ENCODE measurements at places on chromosomes 2 and 18. TPM values are rescaled to one million over a fixed set of nuclear protein-coding genes. Genes with fewer than 3 reads are reported as not detected.

DNA sequence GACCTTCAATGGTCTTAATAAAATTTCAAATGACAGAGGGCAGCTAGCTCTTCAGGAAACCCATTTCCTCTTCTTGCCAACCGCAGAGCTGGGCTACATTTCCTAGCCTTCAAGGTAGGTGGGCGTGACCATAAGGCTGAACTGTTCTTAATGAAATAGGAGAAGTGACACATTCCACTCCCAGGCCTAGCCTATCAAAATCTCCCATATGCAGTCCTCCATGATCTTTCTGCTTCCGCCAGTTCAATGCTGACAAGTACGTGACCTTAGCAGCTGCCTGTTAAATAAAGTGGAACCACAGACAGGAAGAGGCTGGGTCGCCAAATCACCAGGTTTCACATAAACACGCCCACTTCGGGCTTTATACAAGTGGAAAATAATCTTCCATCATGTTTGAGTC is 13.2 kb downstream of the SERPINE2 start:
- DNase-seq, result no peak

DNA sequence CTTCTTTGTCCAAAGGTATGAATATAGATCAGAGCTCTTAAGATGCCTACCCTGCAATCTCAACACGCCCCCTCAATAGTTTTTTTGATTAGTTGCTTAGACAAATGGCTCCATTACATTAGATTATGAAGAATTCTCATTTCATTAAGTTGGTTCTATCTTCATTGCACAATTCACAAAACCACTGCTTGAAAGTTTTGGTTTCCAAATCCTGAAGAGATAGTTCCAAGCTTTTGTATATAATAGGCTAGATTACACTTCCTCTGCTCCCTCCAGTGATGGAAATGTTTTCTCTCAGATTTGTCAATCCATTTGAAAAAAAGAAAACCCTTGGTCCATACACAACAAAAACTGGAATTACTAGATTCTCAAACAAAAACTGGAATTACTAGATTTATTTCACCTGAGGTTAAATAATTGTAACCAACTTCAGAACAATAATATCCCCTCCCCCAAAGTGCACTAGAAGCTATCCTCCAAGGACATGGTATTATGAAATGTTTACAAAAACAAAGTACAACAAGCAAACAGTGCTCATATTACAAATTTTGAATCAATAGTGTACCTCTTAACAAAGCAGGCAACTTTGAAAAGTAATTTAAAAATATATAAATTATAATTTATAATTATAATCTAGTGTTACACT is 6.8 kb upstream of the TLK1 start:
- no peak for DNase-seq

DNA sequence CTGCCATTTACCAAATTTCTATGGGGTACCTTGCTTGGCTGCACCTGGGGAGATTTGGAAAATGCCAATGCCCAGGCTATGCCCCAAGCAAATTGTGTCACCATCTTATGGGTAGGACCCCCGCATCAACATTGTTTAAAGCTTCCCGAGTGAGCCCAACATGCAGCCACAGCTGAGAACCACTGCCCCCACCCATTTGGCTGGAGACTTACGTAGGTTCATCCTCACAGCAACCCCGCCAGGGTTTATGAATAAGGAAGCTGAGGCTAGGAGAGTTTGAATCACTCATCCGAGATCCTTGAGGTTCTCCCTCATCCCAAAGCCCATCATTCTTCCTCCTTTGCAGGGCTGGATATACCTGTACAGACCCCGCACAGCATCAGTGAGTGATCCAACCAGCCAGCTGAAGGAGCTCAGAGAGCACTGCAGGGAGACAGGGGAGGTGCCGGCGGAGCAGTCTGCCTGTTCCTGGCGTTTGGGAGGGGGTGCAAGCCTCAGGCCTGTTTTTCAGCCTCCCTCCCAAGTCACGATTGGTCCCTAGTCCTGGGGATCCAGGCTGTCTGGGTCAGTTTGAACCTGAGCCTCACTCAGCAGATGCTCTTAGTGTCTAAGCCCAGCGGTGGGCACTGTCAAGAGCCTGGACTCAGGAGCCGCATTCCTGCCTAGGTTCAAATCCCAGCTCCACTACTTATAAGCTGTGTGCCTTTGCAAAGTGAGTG is 164.9 kb downstream of the SMAD7 start:
- DNase-seq, result no peak

DNA sequence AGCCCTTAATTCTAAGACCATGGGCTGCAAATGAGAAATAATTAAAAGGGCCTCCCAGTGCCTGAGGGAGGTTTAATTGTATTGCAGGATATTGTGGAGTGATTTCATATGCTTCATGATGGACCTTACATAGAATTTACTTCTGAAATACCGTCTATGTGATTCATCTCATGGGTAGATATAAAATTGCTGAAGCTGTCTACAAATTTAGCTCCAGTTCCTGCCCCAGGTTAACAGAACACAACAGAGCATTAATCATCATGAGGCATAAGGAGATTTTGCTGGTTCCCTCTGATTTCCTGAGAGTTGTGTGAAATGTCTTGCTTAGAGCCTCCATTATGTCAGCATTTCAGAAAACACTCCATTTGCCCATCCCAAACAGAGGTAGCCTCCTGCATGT is 770 bp downstream of the UPP2 start:
- DNase-seq, result no peak

DNA sequence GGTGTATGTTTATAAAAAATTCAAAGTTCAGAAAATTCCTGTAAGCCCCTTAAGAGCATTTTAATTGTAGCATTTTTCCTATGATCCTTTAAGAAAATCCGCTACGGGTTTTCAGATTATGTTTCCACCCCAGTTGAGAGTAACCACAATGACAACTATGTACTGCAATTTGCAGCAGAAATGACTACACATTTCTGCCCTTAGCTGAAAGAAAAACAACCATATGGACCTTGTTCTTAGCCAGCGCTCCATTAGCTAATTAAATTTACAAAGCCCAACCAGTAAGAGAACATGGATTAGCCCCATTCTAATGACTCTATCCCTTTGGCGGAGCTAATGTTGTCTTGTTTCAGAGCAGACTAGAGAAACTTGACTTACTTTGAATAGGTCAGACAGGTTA is 247.6 kb downstream of the SLC8A1 start:
- DNase-seq, result no peak

GRCh38 chr18:3722649-3723433 is 272.9 kb downstream of the TGIF1 start:
- DNase-seq, result no peak

DNA sequence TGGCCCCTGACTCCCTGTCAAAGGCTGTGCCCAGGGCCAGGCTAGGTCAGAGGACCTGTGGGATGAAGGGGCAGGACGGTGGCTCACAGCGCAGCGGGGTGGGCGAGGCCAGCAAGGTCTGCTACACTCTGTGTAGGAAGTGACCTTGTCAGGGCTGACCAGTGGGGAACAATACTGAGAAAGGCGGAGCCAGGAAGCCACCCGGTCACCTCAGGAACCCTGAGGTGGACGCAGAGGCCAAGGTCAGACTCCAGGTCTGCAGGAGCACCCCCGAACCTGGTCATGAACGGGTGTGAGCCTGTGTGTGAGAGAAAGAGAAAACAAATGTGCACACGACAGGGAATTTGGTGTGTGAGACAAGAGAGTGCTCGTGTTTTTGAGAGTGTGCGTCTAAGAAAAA is 72.3 kb downstream of the SMAD7 start:
- DNase-seq, result no peak

DNA sequence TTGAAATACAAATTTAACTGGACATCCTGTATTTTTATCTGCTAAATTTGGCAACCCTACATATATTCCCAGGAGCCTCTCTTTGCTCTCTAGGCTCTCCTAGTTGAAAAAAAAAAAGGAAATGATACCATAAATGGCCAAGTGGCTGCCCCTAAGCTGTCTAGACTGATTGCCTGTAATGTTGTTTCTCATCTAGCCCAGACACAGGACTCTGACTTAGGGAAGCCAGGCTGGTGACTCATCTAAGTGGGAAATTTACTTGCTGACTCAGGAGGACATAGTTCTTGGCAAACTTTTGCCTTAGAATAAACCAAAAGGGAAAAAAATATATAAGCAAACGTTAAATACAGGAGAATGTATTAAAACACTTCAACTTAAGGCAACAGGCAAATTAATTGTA is 14.6 kb upstream of the ITGAV start:
- DNase-seq, result no peak

DNA sequence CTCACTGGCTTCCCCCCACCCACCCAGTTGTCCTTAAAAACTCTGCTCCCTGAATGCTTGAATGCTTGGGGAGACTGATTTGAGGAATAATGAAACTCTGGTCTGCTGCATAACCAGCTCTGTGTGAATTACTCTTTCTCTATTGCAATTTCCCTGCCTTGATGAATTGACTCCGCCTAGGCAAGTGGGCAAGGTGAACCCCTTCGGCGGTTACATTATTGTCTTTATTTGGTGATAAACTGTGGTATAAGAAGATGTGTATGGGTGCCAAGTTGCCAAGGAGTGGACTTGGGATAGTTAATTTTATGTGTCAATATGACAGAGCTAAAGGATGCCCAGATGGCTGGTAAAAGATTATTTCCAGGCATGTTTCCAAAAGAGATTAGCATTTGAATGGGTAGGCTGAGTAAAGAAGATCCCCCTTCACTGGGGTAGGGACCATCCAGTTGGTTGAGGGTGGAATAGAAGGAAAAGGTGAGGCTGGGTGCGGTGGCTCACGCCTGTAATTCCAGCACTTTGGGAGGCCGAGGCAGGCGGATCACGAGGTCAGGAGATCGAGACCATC is 98.5 kb upstream of the HAAO start:
- DNase-seq, result no peak

- DNase-seq, result no peak
These were observed 1677.7 kb downstream of the SUCLG1 start for GRCh38 chr2:82781176-82781915.

GRCh38 chr2:38277245-38278116 is 99.6 kb downstream of the ATL2 start:
- no peak for DNase-seq

GRCh38 chr2:234991290-234991689 is 39.5 kb downstream of the SH3BP4 start:
- no peak for DNase-seq

DNA sequence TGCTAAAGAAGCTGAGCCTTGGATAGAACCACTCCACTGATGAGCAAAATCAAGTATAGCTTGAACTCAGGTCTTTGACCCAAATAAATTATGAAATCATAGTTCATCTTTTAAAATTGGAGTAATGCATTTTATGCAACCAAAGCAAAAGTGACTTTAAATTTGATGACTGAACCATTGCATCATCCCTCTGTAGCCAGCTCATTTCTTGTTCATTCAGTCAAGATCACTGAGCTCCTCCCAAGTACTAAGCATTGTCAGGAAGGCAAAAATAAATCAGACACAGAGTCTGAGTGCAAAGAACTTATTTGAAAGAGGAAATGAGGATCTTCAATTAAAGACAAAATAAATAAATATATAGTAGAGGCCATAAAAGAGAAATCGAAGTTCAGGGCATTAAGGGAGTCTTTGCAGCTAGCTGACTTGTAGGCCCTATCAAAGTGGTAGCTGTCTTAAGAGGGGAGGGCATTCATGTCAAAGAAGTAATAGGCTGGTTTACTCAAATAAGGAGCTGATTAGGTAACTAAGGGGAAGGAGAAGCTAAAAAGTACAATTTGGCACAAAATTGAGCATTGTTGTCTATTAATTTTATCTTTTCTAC is 411.8 kb downstream of the MTX2 start:
- DNase-seq, result no peak

- no peak for DNase-seq
These were observed 146.0 kb downstream of the RHBDD1 start for GRCh38 chr2:226981791-226982326.

- DNase-seq, result peak; percentile 36
These were observed 856.1 kb upstream of the ID2 start for GRCh38 chr2:7825591-7826312.

DNA sequence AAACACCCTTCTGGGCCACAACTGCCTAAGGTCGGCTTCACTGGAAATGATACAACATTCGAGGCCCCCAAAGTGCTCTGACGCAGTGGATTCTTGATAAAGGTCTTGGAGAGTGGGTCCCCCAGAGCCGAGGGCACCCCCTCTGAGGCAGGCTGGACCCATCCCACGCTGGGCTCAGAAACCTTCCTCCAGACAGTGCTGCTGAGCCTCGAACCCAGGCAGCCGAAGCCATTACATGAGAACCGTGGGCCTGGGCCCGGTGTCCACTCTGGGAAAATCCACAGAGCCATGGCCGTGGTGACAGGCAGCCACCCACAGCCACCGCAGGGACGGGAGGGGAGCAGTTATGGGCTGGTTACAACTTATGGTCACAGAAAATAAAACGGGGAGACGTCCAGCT is 81.4 kb upstream of the ID2 start:
- no peak for DNase-seq

DNA sequence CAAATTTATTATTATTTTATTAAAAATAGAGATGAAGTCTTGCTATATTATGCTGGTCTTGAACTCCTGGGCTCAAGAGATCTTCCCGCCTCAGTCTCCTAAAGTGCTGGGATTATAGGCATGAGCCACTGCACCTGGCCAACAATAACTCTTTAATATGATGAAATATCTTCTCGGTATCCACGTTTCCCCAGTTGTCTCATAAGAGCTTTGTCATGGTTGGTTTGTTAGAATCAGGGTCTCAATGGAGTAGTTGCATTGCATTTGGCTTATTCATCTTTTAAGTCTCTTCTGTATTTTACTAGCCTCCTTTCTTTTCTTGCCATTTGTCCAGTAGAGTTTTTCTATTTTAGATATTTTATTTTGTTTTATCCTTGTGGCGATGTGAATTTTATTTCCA is 32.7 kb upstream of the DLX2 start:
- DNase-seq, result no peak

GRCh38 chr2:98648451-98648850 is 40.1 kb downstream of the UNC50 start:
- DNase-seq, result no peak

GRCh38 chr2:180775711-180776110 is 204.7 kb upstream of the UBE2E3 start:
- no peak for DNase-seq

GRCh38 chr2:67057901-67058703 is 339.0 kb upstream of the ETAA1 start:
- no peak for DNase-seq

DNA sequence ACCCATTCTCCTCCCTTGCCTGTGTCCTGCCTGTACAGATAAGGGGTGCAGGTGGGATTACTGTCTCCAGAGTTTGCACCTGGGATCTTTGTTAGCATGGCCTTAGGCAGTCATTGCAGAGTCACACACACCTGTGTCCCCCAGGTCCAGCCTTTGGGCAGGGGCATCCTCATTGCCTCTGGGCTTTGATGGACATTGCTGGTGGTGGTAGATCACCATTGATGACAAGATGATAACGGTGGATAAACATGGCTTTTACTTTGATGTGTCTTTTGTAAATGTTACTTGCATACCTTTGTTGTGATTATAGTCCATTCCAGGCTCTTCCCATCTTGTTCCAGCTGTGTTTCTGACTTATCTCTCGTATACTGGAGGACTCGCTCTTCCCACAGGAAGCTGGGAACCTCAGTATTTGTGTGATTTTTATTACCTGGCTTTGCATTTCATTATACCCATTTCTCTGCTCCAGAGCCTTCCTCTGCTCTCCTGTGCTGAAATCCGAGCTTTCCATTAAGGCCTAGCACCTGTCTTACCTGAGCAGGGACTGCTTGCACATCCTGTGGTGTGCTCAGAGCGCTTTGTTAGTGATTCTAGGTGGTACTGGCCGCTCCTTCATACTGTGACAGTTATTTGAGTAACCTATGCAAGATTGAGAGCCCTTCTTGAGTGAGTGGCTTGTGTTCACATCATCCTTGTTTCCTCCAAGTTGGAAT is 79.2 kb downstream of the PTPRM start:
- DNase-seq, result no peak

Gene HTRA2
- total RNA-seq, result 26.4 TPM

Gene RBMS1
- total RNA-seq, result 97.6 TPM

Gene DIPK1C
- total RNA-seq, result 0.13 TPM

Gene C2orf15
- total RNA-seq, result not detected

Gene TRABD2A
- total RNA-seq, result 22.0 TPM

Measured in upper lobe of left lung (tissue), 6 donors.